ENCODE measurements at places on chromosomes 7 and 10.

GRCh38 chr7:2559283-2559950 lies 638 bp downstream of the IQCE start:
- DNase-seq, result no peak

- no peak for DNase-seq
Observed at GRCh38 chr10:34740321-34740720, 74.8 kb downstream of the PARD3 start.

GRCh38 chr7:66953044-66953427 lies 32.0 kb downstream of the TMEM248 start:
- no peak for DNase-seq

- DNase-seq, result peak; percentile 91
Observed at GRCh38 chr7:148385009-148385682, 205.4 kb upstream of the C7orf33 start.

- DNase-seq, result no peak
Observed at GRCh38 chr7:35725280-35725680, 30.3 kb upstream of the HERPUD2 start.

GRCh38 chr10:130795819-130796218 lies 515.7 kb downstream of the TCERG1L start:
- no peak for DNase-seq

DNA sequence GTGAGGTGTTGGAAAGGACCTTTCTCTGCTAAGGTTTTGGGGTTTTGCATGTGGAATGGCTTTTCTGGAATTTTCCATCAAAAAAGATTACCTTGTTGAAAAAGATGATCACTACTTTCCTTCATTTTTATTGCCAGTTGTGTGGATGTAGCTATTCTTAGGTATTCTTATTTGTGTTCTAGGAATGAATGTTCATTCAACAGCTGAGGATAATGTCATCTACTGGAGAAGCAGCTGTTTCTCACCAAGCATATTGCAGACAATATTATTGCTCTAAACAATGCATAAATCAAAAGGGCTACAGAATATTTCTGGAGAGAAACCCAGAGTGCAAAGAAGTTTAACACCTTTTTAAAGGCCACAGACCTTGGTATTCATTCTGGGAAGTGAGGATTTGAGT lies 145.6 kb upstream of the CALCR start:
- DNase-seq, result no peak

- DNase-seq, result no peak
Observed at GRCh38 chr10:97683556-97684367, 3.3 kb downstream of the AVPI1 start.

- DNase-seq, result no peak
Observed at GRCh38 chr7:123023126-123023525, 27.6 kb upstream of the TAS2R16 start.

DNA sequence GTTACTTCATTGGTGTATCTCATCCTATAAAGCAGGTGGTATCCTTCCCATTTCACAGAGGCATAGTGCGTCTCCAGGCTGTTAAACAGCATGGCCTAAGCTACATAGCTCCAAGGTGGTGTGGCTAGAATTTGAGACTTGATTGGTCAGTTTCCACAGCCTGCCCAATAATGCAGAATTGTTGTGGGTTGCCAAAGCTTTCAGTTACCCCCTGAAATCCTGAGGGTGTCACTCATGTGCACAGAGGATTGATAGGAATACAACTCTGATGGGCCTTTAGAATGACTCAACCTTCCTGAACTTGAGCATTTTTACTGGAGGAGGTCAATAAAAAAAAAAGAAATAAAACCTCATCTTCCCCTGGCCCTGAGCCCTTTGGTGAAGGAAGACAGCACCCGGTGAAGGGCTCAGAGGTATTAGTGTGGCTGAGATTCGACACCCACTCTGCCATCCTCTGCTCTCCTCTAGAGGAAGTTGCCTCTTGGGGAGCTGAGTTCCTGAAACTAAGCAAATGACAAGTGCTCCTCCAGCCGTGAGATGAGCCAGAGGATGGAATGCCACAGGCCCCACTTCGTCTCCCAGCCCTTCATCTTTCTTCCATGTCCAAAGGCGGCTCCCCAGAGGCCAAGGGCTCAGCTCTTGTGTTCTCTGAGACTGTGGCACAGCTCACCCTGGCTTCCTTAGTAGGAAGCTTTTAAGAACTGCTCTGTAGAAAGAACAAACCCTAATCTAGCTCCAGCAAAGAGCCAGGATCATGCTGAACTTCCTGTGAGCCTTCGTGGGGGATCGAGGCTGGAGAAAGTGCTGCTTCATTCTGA lies 1.0 kb downstream of the ACSL5 start:
- DNase-seq, result no peak

- DNase-seq, result no peak
Observed at GRCh38 chr10:88865281-88865876, 13.7 kb upstream of the ANKRD22 start.

DNA sequence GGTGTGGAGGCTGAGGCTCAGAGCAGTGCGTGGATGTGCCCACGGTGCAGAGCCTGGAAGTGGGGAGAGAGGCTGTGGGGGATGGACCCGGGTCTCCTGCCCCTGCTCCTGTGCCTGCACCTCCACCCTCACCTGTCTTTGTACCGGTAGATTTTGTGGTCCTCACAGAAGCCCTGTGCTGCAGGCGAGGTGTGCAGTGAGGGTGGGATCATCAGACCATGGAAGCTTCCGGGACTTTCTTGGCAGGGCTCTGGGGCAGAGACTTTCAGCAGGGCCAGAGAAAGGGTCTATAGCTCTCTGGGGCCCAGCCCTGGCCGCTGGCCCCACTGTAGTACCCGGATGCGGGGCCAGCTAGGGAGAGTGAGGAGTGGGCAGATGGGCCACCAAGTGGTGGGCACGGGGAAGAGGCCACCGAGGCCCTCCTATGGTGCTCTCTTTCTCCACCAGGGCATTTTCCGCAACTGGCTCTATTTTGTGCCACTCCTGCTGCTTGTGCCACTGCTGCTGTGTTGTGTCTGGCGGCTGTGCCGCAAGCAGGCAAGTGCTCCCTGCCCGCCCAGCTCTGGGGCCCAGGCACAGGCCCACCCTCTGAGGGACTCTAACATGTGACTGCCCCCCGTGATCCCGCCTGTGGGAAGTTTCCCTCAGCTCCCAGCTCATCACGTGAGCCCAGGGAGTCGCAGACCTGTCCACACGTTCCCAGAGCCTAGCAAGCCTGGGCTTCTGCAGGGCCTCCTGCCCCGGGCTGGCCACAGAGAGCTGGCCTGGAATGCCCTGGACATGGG lies 22.1 kb downstream of the ANTXRL start:
- no peak for DNase-seq

DNA sequence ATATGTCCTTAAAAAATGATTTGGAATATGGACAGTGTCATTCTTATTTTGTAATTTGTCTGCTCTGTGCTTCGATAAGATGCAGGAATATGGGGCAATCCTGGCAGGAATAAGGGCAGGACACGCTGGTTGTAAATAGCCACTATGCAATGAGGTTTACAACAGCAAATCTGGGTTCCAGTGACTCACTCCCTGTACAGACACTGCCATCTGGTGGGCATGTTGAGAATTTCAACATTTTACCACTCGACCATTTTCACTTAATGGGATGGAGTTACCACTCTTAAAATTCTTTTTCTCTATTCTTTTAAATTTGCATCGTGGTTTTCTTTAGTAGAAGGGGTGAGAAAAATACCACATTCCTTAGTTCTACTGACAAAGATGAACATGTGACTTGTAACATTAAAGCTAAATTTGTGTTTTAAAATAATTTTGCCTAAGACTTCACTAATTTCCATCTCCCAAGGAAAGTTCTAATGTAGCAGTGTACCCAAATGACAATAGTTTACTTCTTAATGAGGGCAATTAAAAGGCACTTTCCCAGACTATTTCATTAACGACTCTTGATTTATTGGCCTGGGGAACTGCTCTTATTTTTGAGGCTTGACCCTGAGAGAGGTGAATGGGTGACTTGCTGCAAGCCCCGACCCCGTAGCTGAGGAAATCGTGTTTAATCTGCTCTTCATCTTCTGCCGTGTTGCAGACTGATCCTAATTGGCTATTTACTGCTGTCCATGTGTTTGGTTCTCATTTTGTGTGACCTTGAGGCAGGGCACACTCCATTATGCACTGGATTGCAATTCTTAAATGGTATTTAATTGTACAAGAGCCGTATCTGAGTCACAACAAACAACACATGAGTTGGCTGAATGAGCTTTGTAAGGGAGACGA lies 173.6 kb upstream of the IMMP2L start:
- peak; percentile 64 for DNase-seq

GRCh38 chr10:25531457-25532061 lies 356.8 kb downstream of the GPR158 start:
- peak; percentile 26 for DNase-seq

- no peak for DNase-seq
Observed at GRCh38 chr10:77974396-77975074, 48.0 kb upstream of the DLG5 start.

- no peak for DNase-seq
Observed at GRCh38 chr10:30823651-30824050, 194.1 kb upstream of the LYZL2 start.

DNA sequence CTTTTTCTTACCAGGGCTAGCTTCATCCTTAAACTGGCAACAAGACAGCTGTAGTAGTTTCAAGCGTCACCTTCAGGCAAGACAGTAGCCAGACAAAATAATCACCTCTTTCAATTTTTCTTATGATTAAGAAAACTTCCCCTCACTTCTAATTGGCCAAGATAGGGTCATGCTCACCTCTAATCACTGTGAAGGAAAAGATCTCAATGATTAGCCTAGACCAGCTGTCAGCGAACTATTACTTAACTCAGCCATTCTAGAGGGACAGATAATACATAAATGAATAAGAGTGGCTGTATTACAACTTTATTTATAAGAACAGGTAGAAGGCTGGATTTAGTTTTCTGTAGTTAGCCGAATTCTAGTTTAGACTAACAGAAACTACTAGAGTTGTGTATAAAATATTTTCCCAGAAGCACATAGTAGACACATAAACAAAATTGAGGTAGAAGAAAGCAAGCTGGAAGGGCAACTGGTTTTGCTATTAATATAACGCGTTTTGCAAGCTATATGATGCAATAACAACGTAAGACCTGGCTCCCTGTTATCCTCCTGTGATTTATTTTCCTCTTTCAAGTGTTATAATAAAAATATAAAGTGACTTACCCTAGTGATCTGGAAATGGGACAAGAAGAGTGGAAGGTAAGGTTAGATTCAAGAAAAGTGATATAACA lies 64.3 kb downstream of the ELAPOR2 start:
- no peak for DNase-seq

DNA sequence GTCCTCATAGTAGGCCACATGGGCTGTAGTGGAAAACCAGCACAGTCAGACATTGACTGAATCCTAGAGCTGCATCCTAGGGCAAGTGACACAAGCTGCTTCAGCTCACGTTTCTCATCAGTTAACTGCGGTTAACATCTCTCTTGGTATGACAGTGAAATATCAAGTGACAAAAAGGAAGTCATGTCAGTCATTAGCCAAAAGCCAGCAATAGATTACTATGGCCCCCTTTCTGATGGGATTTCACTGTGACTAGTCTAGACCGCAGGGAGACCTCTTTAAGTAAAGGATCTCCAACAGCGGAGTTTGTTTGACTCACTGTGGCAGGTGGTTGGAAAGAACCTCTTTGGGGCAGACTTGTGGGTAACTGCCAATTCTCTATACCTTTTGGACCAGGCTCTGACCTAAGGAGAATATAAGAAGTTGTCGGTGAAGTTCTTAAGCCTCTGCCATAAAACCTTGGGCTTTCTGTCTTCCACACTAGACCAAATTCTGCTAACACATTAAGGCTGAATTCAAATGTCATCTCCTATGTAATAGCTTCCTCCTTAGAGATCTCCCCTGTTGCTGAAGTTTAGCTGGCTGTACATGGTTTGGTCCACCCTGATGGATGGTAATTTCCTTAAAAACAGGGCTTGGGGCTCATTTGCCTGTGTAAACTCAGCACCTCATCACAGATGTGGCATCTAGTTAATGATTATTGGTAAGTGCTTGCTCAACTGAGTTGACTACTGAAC lies 115.3 kb downstream of the SGMS1 start:
- no peak for DNase-seq

GRCh38 chr7:100801833-100802568 lies 25.3 kb downstream of the EPHB4 start:
- no peak for DNase-seq

DNA sequence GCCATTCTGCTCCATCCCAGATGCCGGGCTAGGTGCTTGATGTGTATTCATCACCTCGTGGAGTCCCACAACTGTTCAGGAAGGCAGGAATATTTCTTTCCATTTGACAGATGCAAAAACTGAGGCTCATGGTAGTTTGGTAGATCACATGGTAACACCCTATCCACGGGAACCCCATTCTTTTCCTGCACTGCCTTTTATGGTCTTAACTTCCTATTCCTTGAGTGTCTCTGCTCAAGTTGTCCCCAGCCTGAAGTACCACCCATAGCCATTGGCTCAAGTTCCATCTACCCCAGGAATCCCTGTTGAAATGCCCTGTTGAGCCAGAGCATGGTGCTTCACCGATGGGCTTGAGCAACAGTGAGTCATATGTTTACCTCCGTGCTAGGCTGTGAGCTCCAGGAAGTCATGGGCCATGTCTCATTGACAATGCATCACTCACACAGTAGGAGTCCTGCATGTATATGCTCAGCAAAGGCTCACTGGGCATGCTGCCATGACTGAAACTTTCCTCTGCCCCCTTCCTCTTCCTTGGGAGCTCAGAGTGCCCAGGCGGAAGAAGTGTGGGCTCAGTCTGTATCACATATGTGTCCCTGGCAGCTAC lies 71.7 kb upstream of the ADAM12 start:
- DNase-seq, result no peak

GRCh38 chr7:69575651-69576050 lies 22.6 kb upstream of the AUTS2 start:
- no peak for DNase-seq

DNA sequence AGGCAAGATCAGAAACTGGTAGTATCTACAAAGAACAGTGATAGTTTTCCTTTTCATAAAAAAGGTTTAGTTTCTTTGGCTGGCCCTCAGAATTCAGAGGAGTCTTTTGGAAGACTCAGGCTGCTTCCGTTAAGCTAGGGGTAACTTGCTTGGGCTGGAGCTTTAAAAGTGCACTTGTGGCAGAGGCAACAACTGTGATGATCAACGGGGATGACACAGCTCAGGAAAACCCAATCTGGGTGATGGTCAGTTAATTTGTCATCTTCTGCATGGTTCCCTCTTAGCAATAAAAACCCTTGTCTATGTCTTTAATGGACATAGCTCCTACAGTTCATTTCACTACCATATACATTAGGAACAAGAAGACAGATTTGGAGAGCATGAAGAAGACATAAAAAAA lies 46.7 kb downstream of the SGMS1 start:
- no peak for DNase-seq

GRCh38 chr10:50629495-50630122 lies 5.9 kb upstream of the SGMS1 start:
- no peak for DNase-seq

- no peak for DNase-seq
Observed at GRCh38 chr10:124639206-124639605, 105.0 kb downstream of the FAM53B start.

DNA sequence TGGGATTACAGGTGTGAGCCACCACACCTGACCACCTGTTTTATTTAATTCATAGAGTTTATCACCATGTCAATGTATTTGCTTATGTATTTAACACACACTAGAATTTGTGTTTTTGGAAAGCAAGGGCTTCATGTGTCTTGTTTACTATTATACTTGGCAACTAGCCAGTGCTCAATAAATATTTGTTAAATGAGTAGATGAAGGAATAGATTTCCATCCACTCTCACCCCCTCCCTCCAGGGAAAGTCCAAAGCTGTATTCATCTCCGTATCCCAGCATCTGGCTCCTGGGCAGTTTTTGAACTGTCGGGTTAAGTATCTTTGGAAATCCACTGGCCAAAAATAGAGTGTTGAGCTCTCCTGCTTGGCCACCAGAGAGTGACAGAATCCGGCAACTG lies 4.6 kb upstream of the RADIL start:
- no peak for DNase-seq

- no peak for DNase-seq
Observed at GRCh38 chr7:67916571-67917436, 920.2 kb downstream of the TYW1 start.

All from putamen (tissue), 1 donor.